ENCODE measurements at places on chromosomes 5 and 9.

GRCh38 chr5:108654051-108654450 is 93.6 kb upstream of the FER start:
- DNase-seq: no peak

DNA sequence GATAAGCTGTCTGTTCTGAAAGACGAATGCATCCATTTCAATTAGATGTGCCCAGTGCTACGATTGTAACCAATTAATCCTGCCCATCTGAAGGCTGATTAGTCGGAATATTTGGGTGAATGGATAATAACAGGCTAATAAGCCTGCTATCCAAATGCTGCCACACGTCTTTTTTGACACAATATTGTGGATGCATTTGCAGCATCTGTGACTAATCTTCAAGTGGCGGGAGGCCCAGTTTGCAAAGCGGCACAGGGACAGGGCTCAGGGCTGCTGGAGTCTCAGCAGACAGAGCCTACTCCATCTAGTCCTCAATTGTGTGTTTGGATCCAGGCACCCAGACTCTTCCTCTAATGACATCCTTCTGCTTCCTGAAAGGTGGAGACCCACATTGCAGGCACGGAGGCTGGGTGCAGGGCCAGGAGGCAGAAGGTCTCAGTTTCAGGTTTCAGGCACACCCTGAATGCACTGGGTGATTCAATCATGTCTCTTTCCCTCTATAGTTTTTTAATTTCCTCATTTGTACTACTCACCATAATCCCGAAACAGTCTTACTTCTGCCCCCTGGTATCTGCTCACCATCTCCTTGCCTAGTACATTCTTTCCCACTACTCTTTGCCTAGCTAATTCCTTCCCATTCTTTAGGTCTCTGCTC is 169.6 kb downstream of the ASTN2 start:
- DNase-seq: no peak

GRCh38 chr5:81542242-81542641 is 148.3 kb upstream of the ACOT12 start:
- no peak for DNase-seq

GRCh38 chr9:17018540-17019196 is 116.2 kb upstream of the CNTLN start:
- DNase-seq: no peak

GRCh38 chr5:111857623-111858022 is 100.6 kb upstream of the NREP start:
- DNase-seq: no peak

DNA sequence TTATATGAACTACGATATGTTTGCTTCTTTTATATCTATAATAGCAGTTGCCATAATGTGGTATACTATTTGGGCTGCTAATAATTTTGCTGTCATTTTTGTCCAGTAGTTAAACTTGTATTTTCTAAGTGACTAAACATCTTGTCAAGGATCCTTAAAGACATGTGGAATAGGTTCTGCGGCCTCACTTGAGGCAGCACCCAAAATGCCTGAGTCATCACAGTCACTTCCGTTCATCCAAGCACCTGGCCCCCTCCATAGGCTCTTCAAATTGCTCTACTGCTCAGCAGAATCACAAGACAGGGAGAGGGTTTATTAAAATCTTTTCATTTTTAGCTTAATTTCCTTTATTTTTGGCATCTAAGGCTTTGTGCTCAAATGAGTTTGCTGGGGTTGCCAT is 259.1 kb downstream of the AOPEP start:
- no peak for DNase-seq

GRCh38 chr5:177456976-177457851 is 10.6 kb downstream of the PRR7 start:
- peak; percentile 32 for DNase-seq

- DNase-seq: no peak
Measured at GRCh38 chr5:38023799-38024198, 184.0 kb upstream of the GDNF start.

GRCh38 chr5:154576429-154576806 is 98.4 kb upstream of the HAND1 start:
- no peak for DNase-seq

DNA sequence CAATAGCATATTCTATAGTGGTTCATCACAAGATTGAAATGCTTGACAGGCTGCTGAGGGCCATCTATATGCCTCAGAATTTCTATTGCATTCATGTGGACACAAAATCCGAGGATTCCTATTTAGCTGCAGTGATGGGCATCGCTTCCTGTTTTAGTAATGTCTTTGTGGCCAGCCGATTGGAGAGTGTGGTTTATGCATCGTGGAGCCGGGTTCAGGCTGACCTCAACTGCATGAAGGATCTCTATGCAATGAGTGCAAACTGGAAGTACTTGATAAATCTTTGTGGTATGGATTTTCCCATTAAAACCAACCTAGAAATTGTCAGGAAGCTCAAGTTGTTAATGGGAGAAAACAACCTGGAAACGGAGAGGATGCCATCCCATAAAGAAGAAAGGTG is 43.8 kb downstream of the GCNT1 start:
- no peak for DNase-seq

DNA sequence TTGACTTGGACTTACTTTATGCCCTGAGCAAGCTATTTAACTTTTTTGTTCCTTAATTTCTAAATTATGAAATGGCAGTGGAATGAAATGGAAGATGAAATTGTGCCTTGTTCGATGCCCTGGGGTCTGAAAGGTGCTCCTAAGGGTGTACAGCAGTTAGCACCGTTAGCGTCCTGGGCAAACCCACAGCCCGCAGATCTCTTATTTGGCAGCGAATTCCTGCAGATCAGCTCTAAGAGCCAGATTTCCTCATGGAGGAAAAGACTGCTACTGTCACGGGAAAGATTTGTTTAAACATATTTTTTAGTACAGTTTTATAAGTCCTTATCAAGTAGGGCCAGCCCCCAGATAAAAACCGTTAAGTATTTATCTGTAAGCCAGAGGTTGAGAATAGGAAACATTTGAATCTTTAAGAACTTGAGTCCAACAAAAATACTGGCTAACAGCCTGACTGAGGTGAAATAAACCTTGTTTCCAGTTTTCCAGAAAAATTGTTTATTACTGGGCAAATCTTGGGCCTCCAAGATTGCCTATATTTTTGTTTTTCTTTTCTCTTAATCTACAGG is 216.5 kb upstream of the DMRT1 start:
- DNase-seq: no peak

GRCh38 chr9:123998970-123999621 is 12.5 kb upstream of the LHX2 start:
- no peak for DNase-seq

DNA sequence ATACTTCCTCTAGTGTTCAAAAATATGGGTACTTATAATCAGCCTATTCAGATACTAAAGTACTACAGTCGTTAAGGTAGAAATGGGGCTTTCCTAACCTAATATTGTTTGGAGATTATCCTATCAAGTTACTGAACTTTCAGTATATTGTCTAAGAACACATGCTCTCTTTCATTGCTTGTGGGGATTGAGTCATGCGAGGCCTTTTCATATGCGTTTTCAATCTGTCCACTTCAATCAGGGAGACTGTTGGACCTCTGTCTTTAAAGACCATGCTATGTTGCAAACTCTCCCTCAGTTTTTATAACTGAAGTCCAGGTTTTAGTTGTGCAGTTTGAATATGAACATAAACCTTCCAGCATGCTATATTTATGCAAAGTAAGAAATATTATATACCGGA is 15.0 kb downstream of the PRR16 start:
- DNase-seq: no peak

GRCh38 chr9:136433849-136434579 is 5.6 kb downstream of the INPP5E start:
- no peak for DNase-seq

- no peak for DNase-seq
Measured at GRCh38 chr9:79000230-79001002, 571.3 kb upstream of the TLE4 start.
